ENCODE measurements at places on chromosomes 4 and X.
A peak's percentile ranks its signal among the peaks of the same experiment; 100 is the strongest.

GRCh38 chrX:20515841-20516461, 249.2 kb upstream of the RPS6KA3 start:
- no peak for DNase-seq

- DNase-seq: no peak
Observed at GRCh38 chr4:66197451-66197850, 527.2 kb upstream of the EPHA5 start.

GRCh38 chr4:180521181-180521580, 1722.0 kb upstream of the TENM3 start:
- no peak for DNase-seq

- DNase-seq: no peak
Observed at GRCh38 chr4:7434766-7435150, at the start of gene PSAPL1. TSS of gene PSAPL1 (minus strand) at chr4:7434930. CDS start at chr4:7434879, 51 bp downstream.

- DNase-seq: peak; percentile 98
Observed at GRCh38 chr4:88284439-88285234, at the start of gene PPM1K. TSS of gene PPM1K (minus strand) at chr4:88284561. CDS start at chr4:88278583, 5,978 bp downstream.

DNA sequence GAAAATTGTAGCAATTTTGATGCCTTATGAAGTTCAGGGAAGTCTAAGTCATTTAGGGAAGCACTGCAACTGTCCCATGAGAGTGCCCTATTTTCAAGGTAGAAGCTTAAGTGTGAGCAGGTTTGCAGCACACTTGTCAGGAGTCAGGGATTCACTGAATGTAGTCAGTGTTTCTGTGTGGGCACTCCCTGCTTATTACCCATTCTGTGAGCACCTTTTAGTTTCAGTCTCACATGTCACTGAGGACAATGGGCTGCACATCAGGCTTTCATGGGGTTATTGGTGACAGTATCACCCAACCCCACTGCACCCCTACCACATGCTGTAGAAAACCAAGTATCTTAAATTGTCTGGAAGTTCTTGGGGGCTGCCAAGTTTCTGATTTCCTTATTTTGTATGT, 2.9 kb upstream of the CCNG2 start:
- no peak for DNase-seq

DNA sequence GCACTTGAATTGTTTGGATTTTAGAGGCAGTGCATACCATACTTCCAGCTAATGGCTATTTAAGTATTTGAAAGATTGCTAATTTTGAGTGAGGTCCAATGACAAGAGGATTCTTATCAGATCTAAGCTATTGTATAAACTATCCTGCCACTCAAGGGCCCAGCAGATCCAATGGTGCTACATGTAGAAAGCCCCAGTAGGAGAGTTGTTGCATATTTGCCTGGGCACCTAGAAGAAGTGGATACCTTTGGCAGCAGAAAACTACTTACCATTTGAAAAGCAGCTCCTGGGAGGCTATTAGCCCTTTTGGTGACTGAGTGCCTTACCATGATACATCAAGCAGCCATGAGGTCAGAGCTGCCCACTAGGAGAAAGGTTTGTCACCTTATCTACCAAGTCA, 447.3 kb downstream of the C4orf33 start:
- DNase-seq: no peak

DNA sequence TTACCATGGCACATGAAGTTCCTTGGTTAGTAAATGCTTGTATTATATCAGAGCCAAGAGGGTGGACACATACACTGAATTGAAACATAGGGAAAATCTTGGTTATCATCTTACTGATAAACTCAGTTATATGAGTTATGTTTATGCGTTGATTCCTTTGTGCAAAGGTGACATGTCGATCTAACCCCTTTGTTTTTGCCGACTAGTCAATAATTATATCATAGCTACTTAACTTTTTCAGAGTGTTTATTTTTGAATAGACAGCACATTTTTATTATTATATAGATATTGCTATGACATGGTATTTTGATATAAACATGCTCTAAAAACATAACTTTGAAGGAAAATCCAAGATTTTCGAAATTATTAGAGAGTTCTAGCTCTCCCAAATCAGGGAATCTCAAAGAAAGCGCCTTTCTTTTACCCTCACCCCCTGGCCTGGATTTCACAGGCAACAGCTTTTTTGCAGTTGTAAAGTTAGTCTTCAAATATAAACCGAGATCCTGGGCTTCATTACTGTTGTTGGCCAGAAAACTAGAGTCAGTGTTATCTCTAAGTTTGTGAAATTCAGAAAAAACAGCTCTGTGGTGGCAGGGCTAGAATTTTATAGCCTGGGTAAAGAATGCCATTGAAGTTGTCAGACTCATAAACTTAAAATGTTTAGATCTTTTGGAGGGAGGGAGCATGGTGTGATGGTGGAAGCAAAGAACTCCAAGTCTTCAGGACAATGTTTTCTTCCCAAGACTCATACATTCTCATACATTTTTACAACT, 45.8 kb upstream of the PITX2 start:
- no peak for DNase-seq

Measured in renal pelvis (tissue), 12 donors.